ENCODE measurements at places on chromosomes 2 and 18.

DNA sequence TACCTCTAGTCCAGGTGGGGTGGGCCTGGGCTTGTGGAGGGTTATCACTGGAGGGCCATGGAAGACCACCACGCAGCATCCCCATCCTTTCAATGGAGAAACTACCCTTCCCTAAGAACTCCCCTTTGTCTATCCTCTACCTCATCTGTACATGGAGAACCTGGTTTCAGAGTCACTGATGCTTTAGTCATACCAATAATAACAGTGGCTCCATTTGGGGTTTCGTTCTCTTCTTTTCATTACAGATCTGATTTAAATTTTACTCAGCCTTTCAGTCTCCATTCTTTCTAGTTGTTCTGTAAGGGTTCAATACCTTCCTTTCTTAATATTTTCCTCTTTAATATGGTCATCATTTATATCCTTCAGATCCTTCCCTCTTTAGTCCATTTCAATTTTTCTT is 54.6 kb upstream of the ZFP36L2 start:
- H3K4me1 ChIP-seq: peaks cover 13% of the 10 kb centered on the region
- H3K4me3 ChIP-seq: no peak overlapping the region
- peaks cover 53% of the 10 kb centered on the region for H3K36me3 ChIP-seq
- no peaks in the 10 kb centered on the region for H3K27me3 ChIP-seq
- DNase-seq: no peak
- H3K27ac ChIP-seq: no peak overlapping the region

DNA sequence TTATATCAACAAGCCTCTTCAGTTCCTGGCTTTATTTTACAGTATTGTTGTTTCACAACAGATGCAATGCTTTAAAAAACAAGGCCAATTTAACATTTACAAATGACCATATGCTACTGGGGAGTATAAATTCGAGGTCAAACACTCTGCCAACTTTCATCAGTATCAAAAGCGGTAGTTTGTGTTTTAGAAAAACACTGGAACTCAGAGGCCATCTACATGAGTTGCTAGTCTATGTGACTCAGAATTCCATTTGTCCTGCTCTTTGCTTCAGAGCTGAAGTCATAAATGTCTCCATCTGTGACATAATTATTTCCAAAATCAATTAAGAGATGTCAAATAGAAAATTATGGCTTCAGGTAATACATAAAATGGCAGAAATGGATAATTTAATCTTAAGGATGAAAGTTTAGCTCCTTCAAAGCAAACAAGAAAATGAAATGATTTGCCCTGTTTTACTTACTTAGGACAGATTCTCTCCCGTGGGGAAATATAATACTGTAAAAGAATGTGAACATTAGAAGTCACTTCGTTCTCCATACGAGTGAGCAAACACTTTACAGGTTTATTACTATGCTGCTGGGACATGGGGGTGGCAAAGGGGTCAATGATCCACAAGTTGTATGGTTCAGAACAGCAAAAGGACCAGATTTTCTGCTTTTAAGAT is 3.7 kb downstream of the MEX3C start:
- peaks cover 19% of the 10 kb centered on the region for H3K36me3 ChIP-seq
- peak overlapping the region; percentile 81 for H3K27ac ChIP-seq
- H3K27me3 ChIP-seq: no peaks in the 10 kb centered on the region
- peak overlapping the region; percentile 95 for H3K4me3 ChIP-seq

DNA sequence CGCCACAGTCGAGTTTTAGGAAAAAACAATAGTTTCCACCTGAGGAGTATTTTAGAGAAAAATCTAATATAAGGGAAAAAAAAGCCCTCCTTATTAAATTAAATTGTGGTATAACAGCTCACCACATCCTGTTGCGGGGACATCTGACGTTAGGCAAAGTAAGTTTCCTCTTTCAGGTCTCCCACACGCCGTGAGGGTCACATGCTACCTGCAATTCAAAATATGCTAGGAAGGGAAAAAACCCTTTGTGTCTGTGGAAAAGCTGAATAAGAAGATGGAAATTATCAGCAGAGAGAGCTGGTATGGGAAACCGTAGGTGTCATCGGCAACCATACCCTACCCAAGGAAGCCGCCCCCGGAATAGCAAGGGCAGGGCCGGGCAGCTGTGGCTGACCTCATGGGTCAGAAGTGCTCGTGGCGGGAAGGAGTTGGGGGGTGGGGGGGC is 128.0 kb downstream of the NFATC1 start:
- no peaks in the 10 kb centered on the region for H3K27me3 ChIP-seq
- peaks cover 45% of the 10 kb centered on the region for H3K4me1 ChIP-seq
- peak overlapping the region; percentile 85 for H3K27ac ChIP-seq
- H3K36me3 ChIP-seq: peaks cover 2% of the 10 kb centered on the region
- peak overlapping the region; percentile 57 for H3K4me3 ChIP-seq
- DNase-seq: peak; percentile 87

DNA sequence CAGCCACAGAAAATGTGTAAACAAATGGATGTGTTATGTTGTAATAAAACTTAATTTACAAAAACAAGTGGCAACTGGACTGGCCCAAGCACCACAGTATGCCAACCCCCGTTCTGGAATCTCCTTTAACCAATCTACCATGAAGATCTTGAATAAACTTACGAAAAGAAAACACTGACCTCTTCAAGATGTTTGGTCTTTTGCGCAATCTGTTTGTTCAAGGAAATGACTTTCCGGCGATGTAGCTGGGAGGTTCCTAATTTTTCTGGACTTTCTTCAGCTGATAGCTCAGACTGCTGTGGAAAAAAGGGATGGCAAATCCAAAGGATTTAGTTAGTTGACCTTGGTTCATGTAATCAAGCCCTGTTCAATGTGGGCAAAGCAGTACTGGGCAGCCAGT is 55.7 kb downstream of the CCDC93 start:
- H3K4me1 ChIP-seq: no peaks in the 10 kb centered on the region
- no peak overlapping the region for H3K27ac ChIP-seq

DNA sequence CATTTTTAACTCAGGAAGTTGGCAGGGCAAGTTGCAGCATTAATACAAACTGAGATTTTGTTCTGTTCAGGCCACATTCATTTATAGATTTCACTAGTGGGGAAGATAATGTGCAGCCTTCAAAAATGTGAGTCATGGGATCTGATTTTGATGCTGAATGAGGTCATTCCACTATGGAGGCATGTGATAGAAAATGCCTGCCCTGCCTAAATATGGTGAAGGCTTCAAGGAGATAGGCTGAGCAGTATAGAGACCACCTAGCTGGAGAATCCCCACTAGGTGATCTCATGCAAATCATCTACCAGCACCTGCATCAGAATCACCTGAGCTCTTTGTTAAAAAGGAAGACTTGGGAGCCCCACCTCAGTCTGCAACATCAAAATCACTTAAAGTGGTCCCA is 43.7 kb downstream of the PAX3 start:
- no peak overlapping the region for H3K27ac ChIP-seq
- H3K36me3 ChIP-seq: no peaks in the 10 kb centered on the region
- no peaks in the 10 kb centered on the region for H3K27me3 ChIP-seq
- DNase-seq: no peak
- H3K4me1 ChIP-seq: no peaks in the 10 kb centered on the region
- no peak overlapping the region for H3K4me3 ChIP-seq

GRCh38 chr2:109229094-109229675 is 100.2 kb downstream of the SH3RF3 start:
- no peak overlapping the region for H3K27ac ChIP-seq
- H3K27me3 ChIP-seq: peaks cover 71% of the 10 kb centered on the region
- H3K4me3 ChIP-seq: no peak overlapping the region
- peaks cover 2% of the 10 kb centered on the region for H3K4me1 ChIP-seq

DNA sequence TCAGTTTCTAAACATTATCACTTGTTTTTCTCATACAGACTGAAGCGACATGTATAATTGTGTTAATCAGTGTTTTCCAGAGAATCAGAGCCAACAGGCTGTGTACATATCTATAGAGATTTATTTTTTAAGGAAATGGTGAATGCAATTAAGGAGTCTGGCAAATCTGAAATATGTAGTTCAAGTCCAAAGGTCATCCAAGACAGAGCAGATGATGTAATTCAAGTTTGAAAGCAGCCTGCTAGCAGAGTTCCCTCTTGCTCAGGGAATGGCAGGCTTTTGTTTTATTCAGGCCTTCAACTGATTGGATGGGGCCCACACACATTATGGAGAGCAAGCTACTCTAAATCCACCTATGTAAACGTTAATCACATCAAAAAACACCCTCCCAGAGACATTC is 282.6 kb downstream of the CBLN2 start:
- H3K4me3 ChIP-seq: no peak overlapping the region
- DNase-seq: no peak
- H3K27me3 ChIP-seq: no peaks in the 10 kb centered on the region
- H3K4me1 ChIP-seq: no peaks in the 10 kb centered on the region

DNA sequence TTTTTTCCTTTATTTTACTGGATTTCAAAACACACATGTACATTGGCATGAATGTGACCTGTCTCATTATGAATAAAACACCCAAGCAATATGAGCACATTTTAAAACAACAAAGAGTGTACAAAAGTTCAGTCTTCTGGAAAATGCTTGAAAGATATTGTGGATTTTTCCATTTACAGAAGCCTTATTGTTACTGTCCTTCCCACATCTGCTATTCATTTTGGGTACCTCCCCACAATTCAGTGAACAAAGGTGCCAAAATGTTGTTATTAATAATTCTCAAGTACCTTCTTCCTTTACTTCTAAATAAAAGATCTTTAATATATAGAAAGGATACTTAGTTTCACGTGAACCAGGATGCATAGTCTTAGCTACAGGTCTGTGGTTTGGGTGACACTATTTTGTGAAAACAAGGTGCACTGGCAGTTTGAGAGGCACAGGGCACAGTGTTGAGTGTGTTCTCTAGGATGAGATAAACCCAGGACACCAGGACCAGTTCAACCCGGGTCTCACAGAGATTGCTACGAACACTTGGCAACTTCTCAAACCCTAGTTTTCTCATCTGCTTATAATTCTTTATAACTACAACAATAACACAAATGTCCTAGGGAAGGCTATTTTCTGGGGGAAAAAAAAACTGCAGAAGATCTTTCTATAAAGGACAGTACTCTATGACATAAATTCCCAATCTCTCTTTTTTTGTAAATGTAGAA is 84.5 kb upstream of the GALNT5 start:
- H3K36me3 ChIP-seq: no peaks in the 10 kb centered on the region
- H3K27ac ChIP-seq: no peak overlapping the region
- no peak for DNase-seq

DNA sequence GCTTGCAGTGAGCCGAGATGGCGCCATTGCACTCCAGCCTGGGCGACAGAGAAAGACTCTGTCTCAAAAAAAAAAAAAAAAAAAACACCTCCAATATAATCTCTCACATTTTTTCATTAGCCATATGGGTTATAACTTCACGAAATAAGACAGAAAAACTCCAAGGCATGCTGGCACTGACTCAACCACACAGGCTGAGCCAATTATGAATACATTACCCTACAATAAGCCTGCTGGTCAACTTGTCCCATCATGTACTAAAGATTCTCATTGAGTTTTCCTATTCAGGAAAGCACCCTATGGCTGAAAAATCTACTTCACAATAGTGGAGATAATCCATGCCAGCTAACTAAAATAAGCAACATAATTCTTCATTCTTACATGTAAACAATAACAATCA is 12.8 kb upstream of the MAP3K20 start:
- no peak overlapping the region for H3K4me3 ChIP-seq
- no peak for DNase-seq
- no peaks in the 10 kb centered on the region for H3K36me3 ChIP-seq
- no peaks in the 10 kb centered on the region for H3K4me1 ChIP-seq

- no peak overlapping the region for H3K27ac ChIP-seq
- peaks cover 62% of the 10 kb centered on the region for H3K27me3 ChIP-seq
- no peak for DNase-seq
- H3K4me3 ChIP-seq: no peak overlapping the region
- H3K4me1 ChIP-seq: peaks cover 7% of the 10 kb centered on the region
Measured at GRCh38 chr18:34858188-34858587, 148.1 kb downstream of the DTNA start.

- H3K27me3 ChIP-seq: peaks cover 29% of the 10 kb centered on the region
Measured at GRCh38 chr2:191359133-191359532, 113.9 kb downstream of the MYO1B start.

DNA sequence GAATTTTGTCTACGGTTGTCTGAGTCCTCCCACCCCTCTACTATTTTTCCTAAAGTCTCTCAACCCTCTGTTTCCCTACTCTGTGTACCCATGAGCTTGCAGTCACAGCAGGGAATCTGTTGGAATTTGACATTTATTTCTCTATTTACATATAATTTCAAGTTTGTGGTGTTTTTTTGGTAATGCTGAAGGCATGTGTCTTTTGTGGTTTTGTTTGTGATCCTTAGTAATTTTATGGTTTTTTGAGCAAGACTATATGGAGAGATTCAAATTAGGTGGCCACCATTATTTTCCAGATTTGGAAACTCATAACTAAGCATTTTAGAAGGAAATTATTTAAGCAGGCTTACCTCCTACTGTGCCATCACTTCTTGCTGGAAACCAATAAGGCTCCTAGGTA is 27.2 kb upstream of the FBLN7 start:
- H3K27me3 ChIP-seq: no peaks in the 10 kb centered on the region
- no peak for DNase-seq
- H3K4me1 ChIP-seq: no peaks in the 10 kb centered on the region

GRCh38 chr2:208722731-208723130 is 316.1 kb downstream of the PTH2R start:
- no peaks in the 10 kb centered on the region for H3K36me3 ChIP-seq
- H3K4me3 ChIP-seq: no peak overlapping the region
- H3K27me3 ChIP-seq: no peaks in the 10 kb centered on the region
- DNase-seq: no peak
- H3K27ac ChIP-seq: no peak overlapping the region
- H3K4me1 ChIP-seq: no peaks in the 10 kb centered on the region

DNA sequence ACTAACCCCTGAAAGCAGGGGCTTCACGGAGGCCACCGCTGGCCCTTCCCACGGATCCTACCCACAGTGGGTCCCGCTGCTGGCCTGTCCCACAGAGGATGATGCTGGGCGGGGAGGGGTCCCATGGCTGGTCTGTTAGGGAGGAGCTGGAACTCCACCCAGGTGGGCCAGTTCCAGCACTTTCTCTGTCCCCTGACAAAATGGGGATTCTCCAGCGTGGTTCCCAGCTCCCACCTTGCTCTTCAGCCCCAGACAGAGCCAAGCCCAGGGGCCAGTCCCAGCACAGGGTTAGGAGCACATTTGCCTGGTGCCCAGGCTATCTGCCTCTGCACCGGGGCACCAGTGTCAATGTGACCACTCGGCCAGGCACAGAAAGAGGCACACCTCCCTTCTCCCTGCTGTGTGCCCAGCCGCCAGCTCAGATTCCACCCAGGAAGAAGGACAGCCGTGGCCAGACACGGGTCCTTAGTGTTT is 50.0 kb downstream of the ANKMY1 start:
- H3K36me3 ChIP-seq: no peaks in the 10 kb centered on the region
- H3K4me3 ChIP-seq: no peak overlapping the region
- H3K27me3 ChIP-seq: no peaks in the 10 kb centered on the region
- no peak overlapping the region for H3K27ac ChIP-seq

DNA sequence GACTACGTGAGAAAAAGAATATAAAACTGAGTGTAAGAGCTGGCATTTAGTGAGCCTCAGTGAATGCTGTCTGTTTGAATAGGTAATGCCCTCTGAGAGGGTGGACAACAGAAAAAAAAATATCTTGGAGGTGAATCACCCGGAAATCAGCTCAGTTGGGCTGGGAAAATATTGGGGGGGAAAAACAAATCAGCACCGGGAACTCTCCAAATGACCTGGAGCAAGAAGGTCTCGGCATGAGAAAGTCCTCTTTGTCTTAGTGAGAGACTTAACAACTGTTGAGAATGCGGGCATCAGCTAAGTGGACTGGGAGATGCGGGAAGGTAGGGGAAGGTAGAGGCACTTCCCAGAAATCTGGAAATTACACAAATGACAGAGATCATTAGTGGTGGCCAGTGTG is 109.4 kb upstream of the POU3F3 start:
- H3K27ac ChIP-seq: no peak overlapping the region
- H3K27me3 ChIP-seq: no peaks in the 10 kb centered on the region
- H3K36me3 ChIP-seq: no peaks in the 10 kb centered on the region
- no peaks in the 10 kb centered on the region for H3K4me1 ChIP-seq
- H3K4me3 ChIP-seq: no peak overlapping the region

GRCh38 chr2:231371430-231372054 is 24.0 kb upstream of the B3GNT7 start:
- H3K36me3 ChIP-seq: no peaks in the 10 kb centered on the region
- H3K4me3 ChIP-seq: no peak overlapping the region
- H3K27me3 ChIP-seq: no peaks in the 10 kb centered on the region
- H3K4me1 ChIP-seq: no peaks in the 10 kb centered on the region

Data from activated CD8-positive, alpha-beta memory T cell treated with anti-CD3 and anti-CD28 coated beads, Interleukin-2, amount 10 ng/mL, durations not matched to agents 7 days and 5 days (primary cell).